ENCODE measurements at places on chromosomes 12 and 14. TPM values are rescaled to one million over a fixed set of nuclear protein-coding genes. Genes with fewer than 3 reads are reported as not detected.

The SLC4A8 gene
- total RNA-seq: 66.7 TPM

The DPY19L2 gene
- total RNA-seq: 49.8 TPM

The CLEC6A gene
- total RNA-seq: not detected

The TRIAP1 gene
- total RNA-seq: 9.7 TPM

The MIA2 gene
- 21.9 TPM for total RNA-seq

The SMARCC2 gene
- 149 TPM for total RNA-seq

The NUAK1 gene
- total RNA-seq: 43.2 TPM

The TAS2R42 gene
- not detected for total RNA-seq

The CLSTN3 gene
- total RNA-seq: 79.2 TPM

The WSB2 gene
- 275 TPM for total RNA-seq

The CAPS2 gene
- total RNA-seq: 14.7 TPM

The PRIMA1 gene
- not detected for total RNA-seq

All from parietal lobe (tissue), 2 donors.